ENCODE measurements at places on chromosomes 6 and 20.

GRCh38 chr6:48136856-48137255 lies 25.9 kb upstream of the PTCHD4 start:
- DNase-seq = no peak

DNA sequence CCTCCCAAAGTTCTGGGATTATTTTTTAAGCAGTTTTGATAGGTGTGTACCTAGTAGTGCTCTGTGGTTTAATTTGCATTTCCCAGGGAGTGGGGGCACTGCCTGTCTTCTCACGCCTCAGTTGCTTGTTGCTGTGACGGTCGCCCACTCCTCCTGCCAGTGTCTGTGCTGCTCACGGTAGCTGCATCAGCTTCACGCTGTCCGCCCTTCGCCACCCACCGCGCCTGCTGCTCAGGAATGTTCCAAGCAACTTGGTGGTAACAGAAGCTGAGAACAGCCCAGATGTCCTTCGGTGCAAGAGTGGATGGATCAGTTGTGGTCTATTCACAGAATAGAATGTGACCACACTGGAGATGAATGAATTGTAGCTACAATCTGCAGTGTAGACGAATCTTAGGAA lies 22.9 kb downstream of the DNAJC5 start:
- DNase-seq = no peak

GRCh38 chr6:144352331-144352730 lies 67.2 kb downstream of the UTRN start:
- no peak for DNase-seq

DNA sequence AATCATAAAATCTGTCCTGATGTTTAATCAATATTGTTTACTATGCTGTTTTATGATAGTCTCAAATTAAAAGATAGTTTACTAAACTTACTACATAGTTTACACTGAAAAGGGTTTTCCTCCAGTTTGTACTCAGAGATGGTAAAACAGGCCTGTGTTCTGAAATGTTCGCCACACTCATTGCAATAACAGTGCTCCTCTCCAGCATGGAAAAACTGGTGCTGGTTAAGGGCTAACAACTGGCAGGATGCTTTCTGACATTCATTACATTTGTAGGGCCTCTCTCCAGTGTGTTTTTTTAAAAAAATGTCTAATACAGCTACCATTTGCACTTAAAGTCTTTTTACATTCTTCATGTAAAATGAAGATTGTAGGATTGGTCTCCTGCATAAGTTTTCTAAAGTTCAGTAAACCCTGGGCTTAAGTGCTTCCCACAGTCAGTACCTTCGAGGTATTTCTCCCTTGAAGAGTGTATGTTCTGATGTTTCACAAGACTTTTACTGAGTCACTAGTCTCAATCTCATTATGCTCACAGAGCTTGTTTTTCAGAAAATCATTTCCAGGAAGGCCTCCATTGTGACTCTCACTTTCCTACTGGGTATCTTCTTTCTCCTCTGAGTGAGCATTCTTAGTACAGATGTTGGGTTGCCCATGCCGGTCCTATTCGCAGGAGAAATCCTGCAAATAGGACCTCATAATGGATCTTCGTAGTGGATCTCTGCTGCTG lies 8.7 kb upstream of the ZSCAN12 start:
- no peak for DNase-seq

DNA sequence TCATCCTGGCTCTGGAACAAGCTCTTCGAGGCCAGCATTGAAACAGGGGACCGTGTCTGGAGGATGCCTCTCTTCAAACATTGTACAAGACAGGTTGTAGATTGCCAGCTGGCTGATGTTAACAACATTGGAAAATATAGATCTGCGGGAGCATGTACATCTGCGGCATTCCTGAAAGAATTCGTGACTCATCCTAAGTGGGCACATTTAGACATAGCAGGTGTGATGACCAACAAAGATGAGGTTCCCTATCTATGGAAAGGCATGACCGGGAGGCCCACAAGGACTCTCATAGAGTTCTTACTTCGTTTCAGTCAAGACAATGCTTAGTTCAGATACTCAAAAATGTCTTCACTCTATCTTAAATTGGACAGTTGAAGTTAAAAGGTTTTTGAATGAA lies 3.6 kb upstream of the CDKN1A start:
- no peak for DNase-seq
